Stimulated activated CD8-positive, alpha-beta memory T cell treated with anti-CD3 and anti-CD28 coated beads, Interleukin-4, amount 100 ng/mL, for 4 hours (primary cell): ENCODE measurements at places on chromosomes 16 and 17.

- DNase-seq: no peak
Observed at GRCh38 chr17:35510052-35510451, 27.4 kb downstream of the SLFN12L start.

- no peak for DNase-seq
Observed at GRCh38 chr16:78796221-78796866, 696.9 kb downstream of the WWOX start.

GRCh38 chr17:21211825-21212479, 2.0 kb downstream of the TMEM11 start:
- DNase-seq: no peak

DNA sequence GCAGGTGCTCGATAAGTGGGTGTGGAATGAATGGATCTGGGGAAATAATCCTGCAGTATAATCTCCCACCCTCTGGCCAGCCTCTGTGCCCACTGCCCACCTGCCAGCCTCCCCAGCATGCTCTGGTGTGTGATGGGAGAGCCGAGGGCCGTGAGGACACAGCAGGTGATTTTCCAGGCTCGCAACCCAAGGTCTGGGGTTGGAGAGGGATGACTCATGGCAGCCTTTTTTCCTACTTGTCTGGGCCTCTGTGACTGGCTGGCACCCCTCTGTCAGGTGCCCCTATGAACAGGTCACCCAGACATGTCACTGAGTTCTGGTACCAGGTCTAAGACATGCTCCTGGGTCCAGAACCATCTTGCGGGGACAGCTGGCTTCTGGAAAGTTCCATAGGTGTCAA, 385.7 kb upstream of the TNRC6C start:
- no peak for DNase-seq

DNA sequence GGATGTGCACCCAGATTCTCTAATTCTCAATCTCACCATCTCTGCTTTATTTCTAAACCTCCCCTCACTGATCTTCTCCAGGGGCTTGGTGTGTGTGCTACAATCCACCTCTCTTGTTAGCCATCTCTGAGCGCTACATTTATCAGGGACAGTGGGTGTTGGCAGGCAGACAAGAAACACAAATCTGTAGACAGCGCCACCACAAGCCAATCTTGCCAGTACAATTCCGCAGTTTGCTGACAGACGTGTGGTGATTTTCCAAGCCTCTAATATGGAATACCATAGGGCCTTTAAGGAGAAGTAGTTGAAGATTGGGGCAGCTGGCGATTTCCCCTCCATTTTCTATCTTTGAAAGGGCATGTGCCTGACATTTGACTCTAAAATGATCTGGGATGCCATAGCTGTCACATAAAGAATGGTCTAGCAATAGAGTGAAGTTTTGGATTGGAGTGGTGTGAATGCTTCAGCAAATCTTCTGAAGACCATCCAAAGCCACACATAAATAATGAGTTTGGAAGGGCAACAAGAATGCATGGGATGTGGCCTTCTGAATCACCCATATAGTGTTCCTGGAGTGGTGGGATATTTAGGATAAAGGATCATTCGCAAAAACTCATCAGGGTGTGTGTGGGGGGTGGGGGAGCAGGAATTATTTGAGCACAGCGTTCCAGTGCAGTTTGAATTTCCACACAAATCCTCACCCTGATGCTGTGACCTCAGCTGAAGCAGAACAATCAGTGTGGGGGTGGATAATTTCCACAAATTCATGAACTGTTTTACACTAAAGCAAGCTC, 12.0 kb upstream of the ANKFN1 start:
- no peak for DNase-seq

DNA sequence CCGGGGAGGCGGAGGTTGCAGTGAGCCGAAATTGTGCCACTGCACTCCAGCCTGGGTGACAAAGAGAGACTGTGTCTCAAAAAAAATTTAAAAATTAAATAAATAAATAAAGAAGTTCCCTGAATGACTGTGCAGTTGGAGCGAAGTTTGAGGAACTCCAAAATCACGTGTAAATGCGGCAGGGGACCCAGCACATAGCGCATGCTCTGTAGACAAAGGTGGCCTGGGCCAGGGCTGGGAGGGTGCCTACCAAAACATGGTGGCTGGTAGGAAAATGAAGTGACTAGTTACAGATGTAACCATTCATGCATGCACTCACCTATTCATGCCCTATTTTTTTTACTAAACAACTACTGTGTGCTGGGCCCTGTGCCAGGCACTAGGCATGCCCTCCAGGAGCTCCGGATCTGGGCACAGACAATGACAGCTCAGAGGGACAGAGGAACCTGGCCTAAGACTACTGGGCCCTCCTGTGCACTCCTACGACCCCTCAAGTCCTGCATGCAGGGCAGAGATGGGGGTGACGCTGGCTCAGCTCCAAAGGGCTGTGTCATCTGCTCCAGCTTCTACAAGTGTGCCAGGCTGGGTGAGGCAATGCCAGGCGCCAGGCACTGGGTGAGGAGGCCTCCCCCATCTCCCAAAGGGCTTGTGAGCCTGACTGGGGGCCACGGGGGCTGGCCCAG, 65.3 kb downstream of the RMI2 start:
- DNase-seq: no peak

DNA sequence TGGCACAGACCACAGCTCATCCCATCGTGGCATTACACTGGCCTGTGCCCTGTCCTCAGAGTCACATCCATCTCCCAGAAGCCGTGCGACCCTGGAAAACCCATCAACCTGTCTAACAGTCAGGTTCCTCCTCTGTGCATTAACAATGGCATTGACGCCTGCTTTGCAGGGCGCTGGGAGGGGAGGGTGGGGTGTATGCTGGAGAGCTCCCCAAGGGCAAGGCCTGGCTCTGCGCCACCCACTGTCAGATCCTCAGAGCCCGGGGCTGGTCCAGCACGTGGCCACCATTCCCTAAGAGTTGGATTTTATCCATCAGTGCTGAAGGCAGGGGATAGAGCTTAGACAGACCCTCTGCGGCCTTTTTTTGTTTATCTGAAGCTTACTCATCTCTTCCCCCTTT, 28.7 kb downstream of the NOS2 start:
- no peak for DNase-seq

DNA sequence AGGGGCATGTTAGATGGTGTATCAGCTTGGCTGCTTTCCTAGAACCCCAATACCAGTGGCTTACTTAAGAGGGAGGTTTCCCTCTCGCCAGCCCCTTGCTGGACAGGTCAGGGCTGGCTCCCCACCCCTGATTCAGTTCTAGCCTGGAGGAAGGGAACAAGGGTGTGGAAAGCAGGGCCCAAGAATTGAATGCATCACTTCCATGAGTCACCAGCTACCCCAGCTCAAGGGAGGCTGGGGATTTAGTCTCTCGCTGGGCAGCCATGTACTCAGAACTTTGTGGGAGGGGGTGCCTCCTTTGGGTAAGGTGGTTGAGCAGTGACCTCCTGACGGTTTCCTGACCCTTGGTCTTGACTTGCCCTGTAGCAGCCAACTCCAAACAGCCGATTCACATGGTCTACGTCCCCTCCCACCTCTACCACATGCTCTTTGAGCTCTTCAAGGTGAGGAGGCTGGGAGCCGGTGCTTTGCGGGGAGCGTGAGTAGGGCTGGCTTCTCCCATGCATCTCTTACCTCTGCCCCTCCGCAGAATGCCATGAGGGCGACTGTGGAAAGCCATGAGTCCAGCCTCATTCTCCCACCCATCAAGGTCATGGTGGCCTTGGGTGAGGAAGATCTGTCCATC, 12.8 kb downstream of the PDK2 start:
- DNase-seq: no peak
